ENCODE measurements at places on chromosomes 7 and 10. TPM values are rescaled to one million over a fixed set of nuclear protein-coding genes. Genes with fewer than 3 reads are reported as not detected.

GBX1 gene
- total RNA-seq: not detected

GRCh38 chr7:104431930-104432329 is 103.5 kb downstream of the LHFPL3 start:
- no peaks in the 10 kb centered on the region for H3K4me1 ChIP-seq
- H3K27ac ChIP-seq: no peak overlapping the region
- H3K36me3 ChIP-seq: no peaks in the 10 kb centered on the region
- H3K27me3 ChIP-seq: no peaks in the 10 kb centered on the region
- no peak overlapping the region for H3K4me3 ChIP-seq

DNA sequence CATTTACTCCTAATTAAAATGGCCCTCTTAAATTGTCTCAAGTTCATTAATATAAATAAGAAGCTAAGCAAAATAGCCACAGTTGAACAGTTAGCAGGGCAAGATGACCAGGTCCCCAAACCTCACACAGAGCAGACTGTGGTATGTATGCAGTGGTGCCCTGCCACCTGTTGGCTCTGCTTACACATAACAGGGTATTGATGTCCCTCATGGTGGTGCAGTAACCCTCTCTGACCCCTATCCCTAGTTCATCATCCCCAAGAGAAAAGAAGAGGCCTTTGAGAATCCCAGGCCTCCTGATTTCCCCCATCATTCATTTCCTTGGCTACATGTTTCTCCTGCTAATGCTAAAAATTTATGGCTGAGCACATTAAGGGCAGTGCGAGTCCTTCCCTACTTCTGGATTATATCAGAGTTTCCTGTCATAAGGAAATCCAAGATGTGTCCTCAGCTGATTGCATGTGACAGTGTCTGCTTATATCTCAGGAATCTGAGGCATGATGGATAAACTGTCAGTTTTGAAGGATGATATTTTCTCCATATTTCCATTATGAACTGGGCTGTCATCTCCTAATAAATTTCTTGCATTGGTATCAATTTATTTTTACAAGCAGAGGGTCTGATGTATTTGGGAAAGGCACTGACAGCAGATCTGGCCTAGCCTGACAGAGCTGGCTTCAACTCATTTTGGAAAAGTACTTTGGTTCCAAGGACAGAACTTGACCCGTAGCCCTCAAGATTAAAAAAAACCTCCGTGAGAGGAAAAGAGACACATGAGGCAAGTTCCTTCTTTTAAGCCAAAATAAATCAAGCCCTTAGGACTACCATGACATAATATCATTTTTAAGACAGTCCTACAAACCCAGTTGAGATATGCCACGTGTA is 880.6 kb downstream of the LRMDA start:
- H3K4me3 ChIP-seq: no peak overlapping the region
- H3K4me1 ChIP-seq: peaks cover 22% of the 10 kb centered on the region
- DNase-seq: no peak
- no peak overlapping the region for H3K27ac ChIP-seq
- H3K36me3 ChIP-seq: no peaks in the 10 kb centered on the region

- DNase-seq: no peak
- H3K27ac ChIP-seq: no peak overlapping the region
- H3K36me3 ChIP-seq: no peaks in the 10 kb centered on the region
- H3K4me1 ChIP-seq: no peaks in the 10 kb centered on the region
- H3K27me3 ChIP-seq: no peaks in the 10 kb centered on the region
These were observed 76.6 kb downstream of the HDAC9 start for GRCh38 chr7:18572154-18572553.

DNA sequence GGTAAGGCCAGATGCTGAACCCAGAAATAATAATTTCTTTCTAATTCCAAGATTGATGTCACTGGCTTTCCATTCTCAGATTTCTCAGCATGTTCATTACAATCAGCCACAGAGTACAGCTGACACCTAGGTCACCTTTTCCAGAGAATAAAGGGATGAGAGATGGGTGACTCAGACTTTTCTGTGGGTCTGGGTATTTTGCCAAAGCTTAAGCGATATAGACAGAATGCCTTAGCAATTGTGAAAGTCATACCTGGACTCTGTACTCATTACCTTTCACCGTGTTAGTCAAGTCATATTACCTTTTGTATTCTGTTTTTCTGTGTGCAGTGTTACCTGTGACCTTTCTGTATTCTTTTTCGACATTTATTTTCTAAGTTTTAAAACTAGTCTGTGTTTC is 10.6 kb upstream of the PRTFDC1 start:
- H3K27me3 ChIP-seq: no peaks in the 10 kb centered on the region
- peak; percentile 80 for DNase-seq
- no peaks in the 10 kb centered on the region for H3K36me3 ChIP-seq
- H3K27ac ChIP-seq: no peak overlapping the region
- no peak overlapping the region for H3K4me3 ChIP-seq

Data from astrocyte (in vitro differentiated cells and primary cell).